ENCODE measurements at places on chromosomes 3 and 15. TPM values are rescaled to one million over a fixed set of nuclear protein-coding genes. Genes with fewer than 3 reads are reported as not detected.

ROPN1 gene
- total RNA-seq, result not detected

AHSG gene
- not detected for total RNA-seq

ZDHHC23 gene
- 3.7 TPM for total RNA-seq

OSTN gene
- not detected for total RNA-seq

DNA sequence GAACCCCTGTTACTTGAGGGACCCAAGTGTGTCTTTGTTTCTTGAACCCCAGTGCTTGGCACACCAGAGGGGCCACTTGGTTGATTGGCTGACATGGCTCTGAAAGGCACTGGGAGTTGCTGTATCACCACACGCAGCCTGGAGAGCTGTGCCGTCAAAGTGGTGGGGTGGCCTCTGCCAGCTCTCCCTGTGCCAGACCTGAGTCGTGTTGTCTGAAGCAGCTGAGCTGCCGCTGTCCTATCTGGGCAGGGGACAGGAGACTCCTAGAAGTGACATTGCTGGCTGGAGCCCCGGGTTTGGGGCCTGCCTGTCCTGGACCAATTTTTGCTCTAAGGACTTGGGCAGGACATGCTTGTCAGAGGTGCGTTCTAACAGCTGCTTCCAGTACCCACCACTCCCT is 5.5 kb upstream of the SNX22 start:
- peaks cover 2% of the 10 kb centered on the region for H3K36me3 ChIP-seq
- H3K27ac ChIP-seq, result no peak overlapping the region
- no peak for DNase-seq
- peaks cover 4% of the 10 kb centered on the region for H3K27me3 ChIP-seq
- H3K4me1 ChIP-seq, result peaks cover 8% of the 10 kb centered on the region

GRCh38 chr3:123759311-123759710 is 124.8 kb downstream of the MYLK start:
- DNase-seq, result no peak
- peaks cover 22% of the 10 kb centered on the region for H3K27me3 ChIP-seq
- no peak overlapping the region for H3K27ac ChIP-seq
- H3K4me3 ChIP-seq, result no peak overlapping the region

GRCh38 chr3:151268267-151269235 is 9.8 kb downstream of the P2RY14 start:
- H3K27me3 ChIP-seq, result no peaks in the 10 kb centered on the region
- peak overlapping the region; percentile 88 for H3K27ac ChIP-seq
- peaks cover 10% of the 10 kb centered on the region for H3K36me3 ChIP-seq
- peak; percentile 65 for DNase-seq
- H3K4me3 ChIP-seq, result peak overlapping the region; percentile 47

DNA sequence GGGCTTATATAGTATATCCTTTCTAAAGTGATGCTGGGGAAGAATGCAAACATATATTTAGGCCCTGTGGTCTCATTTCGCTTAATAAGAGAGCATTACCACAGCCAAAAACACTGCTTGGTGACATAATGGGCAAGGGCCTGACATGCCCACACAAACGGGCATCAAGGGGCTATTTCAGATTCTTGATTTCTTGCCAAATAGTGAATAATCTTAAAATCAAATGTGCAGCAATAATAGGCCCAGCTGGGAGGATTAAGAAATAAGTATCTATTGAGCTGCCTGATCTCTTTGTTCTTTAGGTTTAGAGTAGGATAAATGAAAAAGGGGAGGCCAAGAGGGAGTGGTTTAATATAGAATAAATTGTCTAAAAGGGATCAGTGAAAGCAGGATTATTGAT is 241.0 kb upstream of the GBE1 start:
- H3K27ac ChIP-seq, result no peak overlapping the region
- H3K27me3 ChIP-seq, result peaks cover 7% of the 10 kb centered on the region
- H3K4me1 ChIP-seq, result no peaks in the 10 kb centered on the region

- H3K27me3 ChIP-seq, result no peaks in the 10 kb centered on the region
- H3K4me3 ChIP-seq, result no peak overlapping the region
- H3K4me1 ChIP-seq, result no peaks in the 10 kb centered on the region
- H3K36me3 ChIP-seq, result peaks cover 2% of the 10 kb centered on the region
Measured at GRCh38 chr3:52077925-52078324, 21.6 kb upstream of the DUSP7 start.

All from activated naive CD8-positive, alpha-beta T cell treated with anti-CD3 and anti-CD28 coated beads for 36 hours (primary cell).